ENCODE measurements at places on chromosomes 4 and X.
A peak's percentile ranks its signal among the peaks of the same experiment; 100 is the strongest.

DNA sequence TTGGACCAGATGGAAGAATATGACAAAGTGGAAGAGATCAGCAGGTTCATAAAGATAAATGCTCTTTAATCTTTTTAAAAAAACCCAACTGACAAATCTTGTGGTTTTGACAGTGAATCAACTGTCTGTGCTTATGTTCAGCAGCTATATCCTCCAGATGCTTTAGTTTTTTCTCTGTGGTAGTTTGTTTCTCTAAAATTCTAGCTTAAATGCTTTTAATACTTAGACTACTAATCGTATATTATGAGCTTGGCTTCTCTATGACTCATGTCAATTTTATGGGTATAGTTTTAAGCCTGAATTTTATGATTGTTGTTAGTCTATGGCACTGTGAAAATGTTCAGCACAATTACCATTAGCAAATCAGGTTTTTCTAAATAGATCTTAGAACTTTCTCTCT is 12.9 kb downstream of the HHIP start:
- H3K4me3 ChIP-seq, result no peak overlapping the region
- H3K27ac ChIP-seq, result no peak overlapping the region
- DNase-seq, result no peak
- H3K27me3 ChIP-seq, result no peaks in the 10 kb centered on the region
- H3K4me1 ChIP-seq, result no peaks in the 10 kb centered on the region
- H3K36me3 ChIP-seq, result no peaks in the 10 kb centered on the region

DNA sequence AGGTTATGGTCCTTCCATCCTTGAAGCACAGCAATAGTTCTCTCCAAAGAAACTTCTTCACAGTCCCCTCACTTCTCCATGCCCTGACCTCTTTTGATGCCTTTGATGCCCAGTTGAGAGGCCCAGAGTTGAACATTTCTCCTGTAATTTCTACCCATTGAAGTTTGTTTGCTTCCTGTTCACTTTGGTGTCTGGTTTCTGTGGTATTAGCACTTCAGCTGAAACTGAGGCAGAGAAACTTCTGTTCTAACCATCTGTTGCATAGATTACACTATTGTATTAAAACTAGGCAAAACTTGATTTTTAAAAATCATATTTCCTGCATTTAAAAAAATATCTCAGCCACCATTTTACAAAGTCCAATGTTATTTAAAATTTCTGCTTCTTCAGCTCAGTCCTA is 89.8 kb upstream of the ADGRG2 start:
- no peak overlapping the region for H3K4me3 ChIP-seq
- DNase-seq, result no peak
- H3K27ac ChIP-seq, result no peak overlapping the region
- H3K36me3 ChIP-seq, result no peaks in the 10 kb centered on the region

- no peak for DNase-seq
- no peaks in the 10 kb centered on the region for H3K27me3 ChIP-seq
- H3K36me3 ChIP-seq, result no peaks in the 10 kb centered on the region
- H3K4me1 ChIP-seq, result no peaks in the 10 kb centered on the region
Measured at GRCh38 chr4:122423246-122423645, 33.3 kb downstream of the IL2 start.

- H3K36me3 ChIP-seq, result no peaks in the 10 kb centered on the region
- no peak overlapping the region for H3K27ac ChIP-seq
- H3K27me3 ChIP-seq, result no peaks in the 10 kb centered on the region
- no peaks in the 10 kb centered on the region for H3K4me1 ChIP-seq
- no peak for DNase-seq
Measured at GRCh38 chrX:23745786-23746185, 2.7 kb upstream of the ACOT9 start.

GRCh38 chr4:27008679-27009078 is 148.0 kb downstream of the STIM2 start:
- H3K4me3 ChIP-seq, result no peak overlapping the region
- H3K36me3 ChIP-seq, result no peaks in the 10 kb centered on the region
- no peak overlapping the region for H3K27ac ChIP-seq
- no peaks in the 10 kb centered on the region for H3K4me1 ChIP-seq
- no peaks in the 10 kb centered on the region for H3K27me3 ChIP-seq

DNA sequence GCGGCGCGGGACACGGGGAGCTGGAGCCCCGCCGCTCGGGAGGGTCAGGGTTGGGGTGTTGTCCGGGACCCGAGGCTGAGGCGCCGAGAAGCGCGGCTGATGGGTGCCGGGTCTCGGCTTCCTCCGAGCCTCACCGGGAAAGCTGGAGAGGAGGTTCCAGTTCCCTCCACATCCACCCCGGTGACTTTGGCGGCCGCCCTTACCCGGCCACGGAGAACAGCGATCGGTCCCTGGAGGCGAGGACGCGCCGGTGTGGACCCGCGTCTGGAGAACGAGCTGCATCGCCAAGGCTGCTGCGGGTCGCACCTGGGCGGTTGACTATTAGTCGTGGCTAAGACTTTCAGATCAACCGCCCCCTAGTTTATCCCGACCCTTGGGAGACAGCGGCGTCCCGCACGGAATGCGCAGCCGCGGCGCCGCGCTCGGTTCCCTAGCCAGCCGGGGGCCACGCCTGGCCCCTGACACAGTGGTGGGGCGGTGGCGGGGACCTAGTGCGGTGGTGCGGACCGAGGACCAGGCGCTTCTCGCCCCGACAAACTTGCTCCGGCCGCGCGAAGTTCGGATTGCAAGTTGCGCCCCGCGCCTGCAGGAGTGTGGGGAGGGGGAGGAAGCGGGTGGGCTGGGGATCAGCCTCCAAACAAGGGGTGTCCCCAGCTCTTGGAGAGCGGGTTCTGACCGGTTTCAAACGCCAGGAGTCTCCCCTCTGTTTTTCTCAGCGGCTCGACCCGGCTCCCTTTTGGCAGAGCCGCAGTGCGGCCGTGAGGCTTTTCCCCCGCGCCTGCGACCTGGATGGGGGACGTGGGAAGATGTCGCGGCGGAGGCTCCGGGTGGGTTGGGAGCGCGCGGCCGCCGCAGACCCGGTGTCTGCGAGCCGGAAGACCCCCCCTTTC is 568 bp downstream of the FHDC1 start:
- H3K27ac ChIP-seq, result no peak overlapping the region
- peaks cover 10% of the 10 kb centered on the region for H3K4me1 ChIP-seq
- no peaks in the 10 kb centered on the region for H3K27me3 ChIP-seq
- DNase-seq, result peak; percentile 45

DNA sequence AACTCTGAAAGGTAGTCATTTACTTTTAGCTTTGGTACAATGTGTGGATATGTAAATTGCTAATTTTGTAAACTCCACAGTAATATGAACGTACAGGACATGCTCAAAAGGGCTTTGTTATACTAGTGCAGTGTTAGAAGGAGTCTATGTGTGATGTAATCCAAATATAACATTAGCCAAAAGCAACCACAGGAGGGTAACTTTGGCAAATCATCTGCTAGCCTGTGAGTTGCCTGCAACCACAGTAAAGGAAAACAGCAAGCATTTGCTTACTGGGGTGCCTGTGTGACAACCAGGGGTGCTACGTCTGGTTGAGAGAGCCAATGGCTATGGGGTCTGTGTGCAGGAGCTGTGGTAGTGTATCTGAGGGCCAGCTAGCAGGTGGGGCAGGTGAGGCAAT is 245.8 kb downstream of the ADAMTS3 start:
- no peaks in the 10 kb centered on the region for H3K27me3 ChIP-seq
- peaks cover 18% of the 10 kb centered on the region for H3K4me1 ChIP-seq
- DNase-seq, result no peak

DNA sequence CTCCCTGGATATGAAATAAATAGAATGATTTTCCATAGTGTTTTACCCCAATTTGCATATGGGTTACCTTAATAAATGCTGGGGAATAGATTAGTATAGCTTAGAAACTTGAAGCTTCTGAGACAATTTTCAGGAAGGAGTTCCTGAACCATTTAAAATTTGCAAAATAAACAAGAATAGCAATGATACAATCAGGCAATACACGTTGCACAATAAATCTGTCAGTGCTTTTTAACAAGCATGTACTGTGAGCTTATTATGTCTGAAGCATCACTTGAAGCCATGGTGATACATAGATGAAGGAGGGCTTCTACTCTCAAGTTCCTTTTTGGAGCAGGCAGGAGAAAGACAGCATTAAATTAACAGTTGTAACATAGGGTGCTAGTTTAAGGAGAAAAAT is 84.2 kb upstream of the WDFY3 start:
- H3K27me3 ChIP-seq, result peaks cover 5% of the 10 kb centered on the region
- no peaks in the 10 kb centered on the region for H3K36me3 ChIP-seq
- DNase-seq, result no peak
- no peaks in the 10 kb centered on the region for H3K4me1 ChIP-seq

DNA sequence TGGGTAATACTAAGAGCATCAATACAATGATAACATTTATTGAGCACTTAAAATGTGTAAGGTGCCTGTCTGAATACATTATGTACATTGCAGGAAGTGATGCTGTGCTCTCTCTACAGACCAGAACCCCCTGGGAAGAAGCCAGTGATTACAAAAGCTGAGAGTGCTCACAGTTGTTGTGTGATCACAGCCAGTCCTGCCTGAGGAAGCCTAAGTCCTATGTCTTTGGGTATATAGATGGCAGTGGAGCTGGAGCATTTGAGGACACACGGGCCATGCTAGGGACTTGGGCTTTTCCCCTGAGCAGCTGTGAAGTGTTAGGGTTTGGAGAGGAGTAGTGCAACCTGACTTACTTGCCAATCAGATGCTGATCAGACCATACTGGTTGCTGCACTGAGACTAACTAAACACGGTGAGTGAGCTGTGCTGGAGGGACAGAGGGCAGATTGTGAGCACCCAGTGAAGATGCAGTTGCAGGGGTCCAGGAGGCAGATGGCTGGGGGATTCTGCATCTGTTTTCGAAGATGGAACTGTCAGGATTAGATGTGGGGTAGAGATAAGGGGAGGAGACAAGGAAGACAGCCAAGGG is 60.8 kb upstream of the TBC1D14 start:
- H3K4me1 ChIP-seq, result peaks cover 8% of the 10 kb centered on the region
- no peak overlapping the region for H3K4me3 ChIP-seq

GRCh38 chr4:88216395-88216794 is 58.0 kb upstream of the ABCG2 start:
- no peak for DNase-seq
- H3K36me3 ChIP-seq, result no peaks in the 10 kb centered on the region
- H3K4me1 ChIP-seq, result no peaks in the 10 kb centered on the region
- H3K27ac ChIP-seq, result no peak overlapping the region
- H3K4me3 ChIP-seq, result no peak overlapping the region
- no peaks in the 10 kb centered on the region for H3K27me3 ChIP-seq

DNA sequence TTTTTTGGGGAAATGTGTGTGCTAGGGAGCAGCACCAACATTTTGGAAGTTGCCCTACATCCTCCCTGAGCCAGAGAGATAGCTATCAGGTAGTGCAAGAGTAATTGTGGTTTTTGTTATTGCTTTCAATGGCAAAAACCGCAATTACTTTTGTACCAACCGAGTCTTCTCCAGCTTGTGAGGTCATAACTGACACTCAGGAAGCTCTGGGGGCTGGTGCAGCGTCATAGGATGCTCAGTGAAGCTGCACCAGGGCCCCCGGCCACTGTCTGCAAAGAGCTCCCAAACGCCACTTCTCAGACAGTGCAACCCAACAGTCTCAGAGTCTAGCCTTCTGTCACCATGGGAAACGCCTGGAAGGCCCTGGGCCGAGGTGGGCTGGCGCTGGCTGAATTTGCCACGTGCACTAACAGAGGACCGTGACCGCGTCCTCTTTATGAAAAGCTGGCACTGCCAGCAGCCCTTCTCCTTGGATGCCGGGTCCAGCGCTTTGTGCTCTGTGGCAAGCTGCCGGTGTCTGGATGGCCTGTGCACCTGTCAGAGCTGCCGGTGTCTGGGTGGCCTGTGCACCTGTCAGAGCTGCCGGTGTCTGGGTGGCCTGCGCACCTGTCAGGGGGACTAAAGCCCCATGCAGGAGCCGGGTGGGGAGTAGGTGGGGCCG is 19.4 kb downstream of the SH3TC1 start:
- no peak overlapping the region for H3K4me3 ChIP-seq
- DNase-seq, result no peak
- no peak overlapping the region for H3K27ac ChIP-seq
- H3K27me3 ChIP-seq, result no peaks in the 10 kb centered on the region

DNA sequence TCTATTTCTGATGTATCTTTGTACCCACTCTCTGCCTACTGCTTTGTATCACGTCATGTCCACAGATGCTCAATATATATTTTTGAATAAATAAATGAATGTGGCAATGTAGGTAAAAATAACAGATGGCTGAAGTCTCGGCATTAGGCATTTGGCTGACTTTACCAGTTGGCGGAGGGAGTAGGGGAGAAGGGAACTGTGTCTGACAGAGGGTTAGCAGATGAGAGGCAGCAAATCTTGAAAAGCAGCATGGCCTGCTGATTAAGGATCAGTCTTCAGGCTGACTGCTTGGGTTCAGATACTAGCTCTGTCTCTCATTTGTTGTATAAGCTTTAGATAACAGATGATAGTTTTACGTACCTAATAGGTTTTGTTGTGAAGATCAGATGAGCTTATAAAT is 31.9 kb upstream of the RASGEF1B start:
- H3K4me3 ChIP-seq, result no peak overlapping the region
- H3K36me3 ChIP-seq, result no peaks in the 10 kb centered on the region
- no peaks in the 10 kb centered on the region for H3K27me3 ChIP-seq
- DNase-seq, result no peak

GRCh38 chrX:67585401-67585800 is 41.6 kb downstream of the AR start:
- no peak overlapping the region for H3K4me3 ChIP-seq
- H3K36me3 ChIP-seq, result no peaks in the 10 kb centered on the region
- DNase-seq, result no peak
- no peak overlapping the region for H3K27ac ChIP-seq
- H3K4me1 ChIP-seq, result no peaks in the 10 kb centered on the region

DNA sequence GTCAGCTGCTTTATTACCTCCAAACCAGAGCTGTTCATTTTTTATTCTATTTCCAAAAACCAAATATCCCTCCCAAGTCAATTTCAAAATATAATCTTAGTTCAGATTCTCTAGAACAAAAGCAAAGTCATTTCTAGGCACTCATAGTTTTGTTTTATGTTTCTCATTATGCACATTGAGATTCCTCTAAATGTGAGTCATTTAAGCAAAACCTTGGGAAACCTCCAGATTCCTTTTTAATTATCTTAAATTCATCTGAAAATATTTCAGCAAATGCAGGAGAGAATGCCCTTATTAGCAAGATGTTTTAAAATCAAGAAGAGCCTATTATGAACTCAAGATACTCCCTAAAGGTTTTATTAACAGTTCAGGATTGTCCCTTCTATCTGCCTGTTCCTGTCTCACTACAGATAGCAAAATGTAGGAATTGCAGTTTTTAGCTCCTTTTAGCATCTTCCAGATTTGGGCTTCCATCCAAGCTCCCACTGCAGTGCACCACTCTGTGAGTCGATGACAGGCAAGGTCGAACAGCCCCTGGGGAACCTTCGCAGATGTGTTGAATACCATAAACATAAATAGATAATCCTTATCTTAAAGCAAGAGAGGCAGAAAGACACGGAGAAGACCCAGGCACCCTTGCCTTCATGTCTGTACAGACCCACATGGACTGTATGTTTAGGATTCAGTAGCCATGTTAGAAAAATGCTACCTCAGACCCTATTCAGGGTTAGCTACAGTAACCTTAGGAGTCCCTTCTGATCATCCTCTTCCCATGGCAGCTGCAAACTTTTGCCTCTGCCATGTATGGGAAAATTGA is 11.3 kb upstream of the SLC9A7 start:
- H3K36me3 ChIP-seq, result no peaks in the 10 kb centered on the region
- no peaks in the 10 kb centered on the region for H3K27me3 ChIP-seq
- no peak for DNase-seq
- H3K4me3 ChIP-seq, result no peak overlapping the region
